Mesendoderm (in vitro differentiated cells): ENCODE measurements at places on chromosomes 13 and 19.

DNA sequence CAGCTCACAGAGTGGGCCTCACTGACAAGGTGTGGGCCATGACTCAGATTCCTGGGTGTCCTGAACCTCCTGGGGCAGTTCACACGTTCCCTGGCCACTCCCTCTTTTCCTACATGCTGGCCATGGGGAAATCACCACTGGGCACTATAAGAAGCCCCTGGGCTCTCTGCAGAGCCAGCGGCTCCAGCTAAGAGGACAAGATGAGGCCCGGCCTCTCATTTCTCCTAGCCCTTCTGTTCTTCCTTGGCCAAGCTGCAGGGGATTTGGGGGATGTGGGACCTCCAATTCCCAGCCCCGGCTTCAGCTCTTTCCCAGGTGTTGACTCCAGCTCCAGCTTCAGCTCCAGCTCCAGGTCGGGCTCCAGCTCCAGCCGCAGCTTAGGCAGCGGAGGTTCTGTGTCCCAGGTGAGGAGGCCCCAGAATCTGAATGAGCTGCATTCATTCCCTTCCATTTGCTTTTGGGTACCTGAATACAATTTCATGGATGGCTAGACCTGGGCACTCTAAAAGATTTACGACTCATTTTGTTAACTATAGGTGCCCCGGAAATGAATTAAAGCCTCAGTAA is at the start of gene OLFM4:
Gene OLFM4, plus strand, starts transcription at position 177 of the 567 bp plus-strand sequence. Its CDS starts 24 bp downstream, at position 201.
- DNase-seq, result no peak

GRCh38 chr13:50248516-50249143 is 233.4 kb downstream of the KCNRG start:
- DNase-seq, result no peak

DNA sequence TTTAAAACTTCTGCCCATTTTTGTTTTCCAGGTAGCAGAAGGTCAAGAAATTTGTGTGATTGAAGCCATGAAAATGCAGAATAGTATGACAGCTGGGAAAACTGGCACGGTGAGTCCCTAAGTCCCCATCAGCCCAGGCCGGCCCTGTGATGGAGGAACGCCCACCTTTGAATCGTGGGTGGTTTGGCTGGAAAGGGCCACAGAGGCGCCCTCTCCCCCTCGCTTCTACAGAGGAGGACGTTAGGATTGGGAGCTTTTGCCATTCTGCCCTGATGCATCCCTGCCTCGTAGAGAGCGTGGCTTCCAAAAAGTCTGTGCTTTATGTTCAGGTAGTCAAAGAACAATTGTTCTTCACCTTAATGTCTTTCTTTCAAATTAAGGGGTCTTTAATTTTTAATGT is 60.9 kb downstream of the GGACT start:
- no peak for DNase-seq

DNA sequence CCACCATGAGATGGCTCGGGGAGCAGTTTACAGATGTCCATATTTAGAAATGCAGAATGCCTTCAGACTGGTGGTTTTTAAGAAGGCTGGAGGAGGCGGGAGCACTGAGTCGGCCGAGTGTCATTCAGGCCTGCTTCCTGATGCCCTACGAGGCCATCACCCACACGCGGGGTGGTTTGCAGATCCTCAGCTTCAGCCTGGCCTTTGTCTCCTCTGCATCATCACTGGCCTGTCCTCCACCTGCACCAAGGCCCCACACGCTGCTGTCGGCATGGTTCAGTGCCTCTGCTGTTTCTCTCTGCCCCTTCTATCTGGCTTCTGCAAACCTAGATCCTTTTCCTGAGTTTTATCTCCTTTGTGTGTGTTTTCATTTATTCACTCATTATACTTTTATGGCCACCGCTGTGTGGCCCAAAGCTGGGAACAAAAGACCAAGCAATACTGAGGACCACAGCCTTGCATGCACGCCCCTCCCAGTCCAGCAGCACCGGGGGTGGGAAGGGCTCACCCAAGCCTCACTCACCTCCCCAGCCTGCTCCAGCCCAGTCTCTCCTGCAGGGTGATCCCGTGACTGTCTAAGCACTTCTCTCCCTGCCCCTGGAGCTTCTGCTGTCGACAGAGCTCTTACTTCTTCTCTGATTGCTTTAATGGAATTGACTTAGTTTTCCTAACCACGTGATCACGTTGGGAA is 240.8 kb downstream of the TEX29 start:
- DNase-seq, result no peak

- peak; percentile 76 for DNase-seq
These were observed 75.3 kb downstream of the CACNA1A start for GRCh38 chr19:13430790-13431582.
